ENCODE measurements at places on chromosomes 4 and X.
A peak's percentile ranks its signal among the peaks of the same experiment; 100 is the strongest.

GRCh38 chr4:134327274-134328122 is 125.9 kb upstream of the PABPC4L start:
- DNase-seq, result no peak

DNA sequence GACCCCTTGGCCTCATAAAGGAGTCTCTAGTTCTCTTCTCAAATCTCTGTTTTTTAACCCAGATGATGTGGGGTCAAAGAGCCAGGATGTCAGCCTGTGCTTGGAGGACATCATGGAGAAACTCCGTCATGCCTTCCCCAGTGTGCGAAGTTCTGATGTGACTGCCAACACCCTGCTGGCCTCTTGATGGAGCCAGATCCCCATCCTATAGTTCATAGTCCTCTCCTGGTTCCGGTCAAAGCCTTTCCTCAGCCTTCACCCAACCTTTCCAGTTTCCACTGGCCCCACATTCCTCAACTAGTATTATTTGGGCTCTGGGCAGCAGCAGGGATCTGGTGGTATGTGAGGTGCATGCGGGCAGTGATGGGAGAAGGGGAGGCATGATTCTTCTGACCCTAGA is 30.7 kb downstream of the TAF7L start:
- peak; percentile 29 for DNase-seq

GRCh38 chr4:75844151-75844662 is 58.0 kb downstream of the PPEF2 start:
- DNase-seq, result peak; percentile 78

- DNase-seq, result peak; percentile 55
Observed at GRCh38 chr4:54067166-54067565, 2.8 kb upstream of the CHIC2 start.

- no peak for DNase-seq
Observed at GRCh38 chr4:150976478-150977118, 38.5 kb downstream of the LRBA start.

- peak; percentile 60 for DNase-seq
Observed at GRCh38 chr4:153798901-153799693, 10.2 kb upstream of the SFRP2 start.

DNA sequence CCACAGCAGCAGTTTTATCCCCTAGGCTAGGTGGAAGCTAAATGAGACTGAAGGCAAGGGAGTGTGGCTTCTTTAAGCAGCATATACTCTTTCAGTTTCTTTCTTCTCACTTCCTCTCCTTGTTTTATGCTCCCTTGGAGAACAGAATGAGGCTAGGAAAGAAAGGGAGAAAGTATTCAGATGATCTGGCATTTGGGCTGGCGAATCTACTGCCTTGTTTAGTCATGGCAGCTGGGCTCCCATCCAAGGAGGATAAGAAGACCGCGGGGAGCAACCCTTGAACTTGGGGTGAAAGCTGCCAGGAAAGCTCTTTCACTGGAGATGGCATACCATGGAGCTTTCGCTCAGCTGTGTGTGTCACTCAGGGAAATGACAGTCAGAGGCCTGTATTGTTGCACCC is 72.1 kb downstream of the ARHGEF38 start:
- peak; percentile 6 for DNase-seq

DNA sequence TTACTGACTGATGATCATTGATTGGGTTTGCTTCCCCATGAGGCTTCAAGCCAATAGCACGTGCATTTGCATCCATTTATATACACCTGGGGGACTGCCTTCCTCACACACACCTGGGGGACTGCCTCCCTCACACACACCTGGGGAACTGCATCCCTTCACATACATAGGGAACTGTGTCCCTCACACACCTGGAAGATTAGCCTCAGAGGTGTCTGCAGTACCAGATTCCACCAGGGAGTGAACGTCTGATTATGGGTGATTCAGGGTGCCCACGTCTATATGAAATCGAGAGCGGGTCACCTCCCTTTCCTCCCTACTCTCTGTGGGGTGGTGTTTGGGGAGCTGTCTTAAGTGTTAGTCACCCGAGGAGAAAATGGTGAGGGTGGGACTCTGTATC is 16.9 kb downstream of the CD99 start:
- no peak for DNase-seq

- DNase-seq, result no peak
Observed at GRCh38 chr4:6938237-6938636, 28.6 kb downstream of the TBC1D14 start.
